Activated CD4-positive, alpha-beta T cell treated with anti-CD3 and anti-CD28 coated beads, Interleukin-2, Interleukin-4, amounts not matched to agents 100 ng/mL and 50 ng/mL, durations not matched to agents 16 hours and 8 hours (primary cell): ENCODE measurements at places on chromosomes 5 and 9.

DNA sequence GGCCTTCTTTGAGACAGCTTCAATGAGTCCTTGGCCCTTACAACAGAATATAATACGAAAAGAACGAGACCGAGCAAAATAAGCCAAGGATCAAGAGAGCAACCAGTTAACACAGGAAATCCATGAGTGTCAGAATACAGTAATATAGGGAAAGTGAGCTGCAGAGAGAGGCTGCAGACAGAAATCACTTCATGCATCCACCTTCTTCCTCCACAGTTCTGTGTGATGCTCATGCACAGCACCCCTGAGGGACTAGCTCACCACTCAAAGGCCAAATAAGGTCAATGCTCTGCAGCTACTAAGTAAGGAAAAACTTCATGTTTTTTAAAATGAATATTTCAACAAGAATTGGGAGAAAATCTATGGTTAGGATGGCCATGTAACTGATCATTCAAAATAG is 257.1 kb downstream of the MCTP1 start:
- peak; percentile 28 for DNase-seq

- no peak for DNase-seq
These were observed 38.4 kb upstream of the CLPTM1L start for GRCh38 chr5:1383344-1383743.

DNA sequence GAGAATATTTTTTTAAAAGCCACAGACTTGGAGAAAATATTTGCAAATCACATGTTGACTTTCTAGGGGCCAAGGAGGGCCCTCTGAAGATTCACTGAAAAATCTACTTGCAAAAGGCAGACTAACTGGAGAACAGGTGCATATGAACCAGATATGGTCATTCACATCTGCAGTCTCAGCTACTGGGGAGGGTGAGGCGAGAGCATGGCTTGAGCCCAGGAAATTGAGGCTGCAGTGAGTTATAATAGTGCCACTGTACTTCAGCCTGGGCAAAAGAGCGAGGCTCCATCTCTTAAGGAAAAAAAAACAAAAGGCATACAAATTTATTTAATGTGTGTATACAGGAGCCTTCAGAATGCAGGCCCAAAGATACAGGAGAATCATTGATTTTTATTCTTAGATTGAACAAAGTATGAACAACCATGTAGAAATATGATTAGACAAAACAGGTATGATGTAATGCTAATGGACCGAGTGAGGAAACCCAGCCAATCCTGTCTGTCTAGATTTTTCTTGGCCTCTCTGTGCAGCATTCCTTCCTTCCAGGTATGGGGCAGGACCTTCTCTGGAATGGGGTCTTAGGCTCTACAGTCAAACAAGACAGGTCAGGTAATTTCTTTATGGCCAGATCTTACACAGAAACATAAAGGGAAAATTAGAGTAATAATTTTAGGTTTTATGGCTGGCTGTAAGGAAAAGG is 15.3 kb upstream of the SLC27A6 start:
- DNase-seq: no peak

DNA sequence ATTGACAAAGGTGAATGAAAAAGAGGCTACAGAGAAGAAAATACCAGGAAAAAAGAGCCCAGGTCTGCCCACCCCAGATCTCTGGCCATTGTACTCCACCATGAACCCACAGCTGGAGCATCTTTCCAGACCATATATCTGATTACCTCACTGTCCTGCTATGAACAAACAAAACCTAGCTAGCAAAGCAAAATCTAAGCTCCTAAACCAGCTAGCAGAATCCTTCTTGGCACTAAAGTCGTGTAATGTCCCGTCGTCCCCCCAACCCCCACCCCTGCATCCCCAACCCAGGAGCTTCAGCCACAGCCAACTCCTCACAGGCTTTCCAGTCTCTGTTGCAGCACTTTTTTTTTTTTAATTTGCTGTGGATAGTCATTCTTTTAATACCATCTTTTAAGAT is 2.5 kb downstream of the C1QTNF3 start:
- DNase-seq: no peak

DNA sequence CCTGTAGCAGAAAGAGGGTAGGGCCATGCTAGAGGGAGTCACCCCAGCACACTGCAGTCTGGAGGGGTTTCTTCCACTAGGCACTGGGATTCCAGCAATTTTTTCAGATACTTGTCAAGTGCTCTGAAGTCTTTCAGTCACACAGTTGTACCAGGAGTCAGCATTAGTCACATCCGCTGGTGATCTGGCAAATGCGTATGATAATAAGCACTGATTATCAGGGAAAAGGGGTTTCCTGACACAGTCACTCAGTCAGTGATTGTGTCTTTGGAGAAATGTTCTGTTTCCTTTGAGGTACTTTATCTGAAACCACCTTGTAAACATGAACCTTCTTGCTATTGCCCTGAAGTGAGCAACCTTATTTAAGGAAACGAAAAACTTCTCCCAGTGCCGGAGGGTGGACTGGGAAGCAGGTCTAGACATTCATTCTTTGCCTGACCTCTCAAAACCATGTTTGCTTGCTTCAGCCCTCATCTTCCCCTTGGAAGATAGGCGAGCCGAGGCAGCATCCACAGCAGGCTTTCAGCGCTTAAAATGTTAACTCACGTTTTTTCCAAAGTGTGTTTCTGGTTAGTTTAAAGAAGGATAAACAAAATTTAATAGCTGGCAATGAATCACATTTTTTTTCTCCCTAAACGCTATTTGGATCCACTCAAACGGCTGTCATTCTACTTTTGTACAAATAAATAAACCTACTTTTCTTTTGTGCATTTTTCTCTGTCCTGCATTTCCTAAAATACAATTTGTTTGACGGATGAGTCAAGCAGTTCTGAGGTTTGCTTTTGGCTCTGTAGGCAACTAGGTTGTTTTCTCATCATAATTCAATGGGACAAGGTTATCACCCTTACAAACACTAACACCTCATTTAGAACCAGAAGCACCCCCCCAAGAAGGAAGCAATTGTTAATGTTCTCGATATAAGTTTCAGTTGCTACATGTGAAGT is 77.7 kb downstream of the FOXD1 start:
- DNase-seq: no peak

- peak; percentile 89 for DNase-seq
These were observed 5.3 kb downstream of the RALGDS start for GRCh38 chr9:133115604-133116345.

DNA sequence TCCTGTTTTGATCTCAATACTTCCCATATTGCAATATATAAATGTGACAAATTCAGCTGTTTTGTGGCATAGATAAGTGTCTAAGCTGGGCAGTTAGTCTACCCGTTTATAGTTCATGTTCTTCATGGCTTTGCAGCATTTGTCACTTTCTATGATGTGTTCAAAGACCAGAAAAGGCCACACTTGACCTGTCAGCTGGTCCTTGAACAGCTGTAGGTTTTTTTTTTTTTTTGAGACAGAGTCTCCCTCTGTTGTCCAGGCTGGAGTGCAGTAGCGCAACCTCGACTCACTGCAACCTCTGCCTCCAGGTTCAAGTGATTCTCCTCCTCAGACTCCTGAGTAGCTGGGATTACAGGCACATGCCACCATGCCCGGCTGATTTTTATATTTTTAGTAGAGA is 28.4 kb downstream of the CMBL start:
- no peak for DNase-seq

GRCh38 chr9:677461-678097 is 163.9 kb upstream of the DMRT1 start:
- peak; percentile 11 for DNase-seq

GRCh38 chr5:84642795-84643194 is 258.1 kb upstream of the EDIL3 start:
- no peak for DNase-seq

DNA sequence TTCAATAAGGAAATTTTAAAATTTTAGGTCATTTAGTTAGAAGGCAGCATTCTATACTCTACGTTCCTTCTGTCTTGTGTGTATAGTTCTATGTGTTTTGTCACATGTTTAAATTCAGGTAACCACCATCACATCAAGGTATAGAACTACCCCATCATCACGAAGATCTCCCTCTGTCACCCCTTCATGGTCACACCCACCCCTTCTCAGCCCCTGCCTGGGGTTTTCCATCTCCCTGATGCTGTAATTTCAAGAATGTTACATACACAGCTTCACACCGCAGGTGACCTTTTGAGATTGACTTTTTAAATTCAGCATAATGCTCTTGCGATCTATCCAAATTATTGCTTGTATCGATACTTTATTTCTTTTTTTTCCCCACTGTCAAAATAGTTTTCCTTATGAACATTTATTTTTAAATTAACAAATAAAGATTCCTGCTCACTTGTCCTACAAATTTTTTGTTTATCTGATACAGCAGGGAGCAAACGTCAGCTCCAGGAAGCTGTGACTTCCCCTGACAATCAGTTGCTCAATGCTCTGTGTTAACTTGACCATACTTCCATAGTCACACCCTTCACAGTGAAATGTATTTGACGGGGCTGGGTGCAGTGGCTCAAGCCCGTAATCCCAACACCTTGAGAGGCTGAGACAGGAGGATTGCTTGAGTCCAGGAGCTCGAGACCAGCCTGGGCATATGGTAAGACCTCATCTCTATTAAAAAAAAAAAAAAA is 10.2 kb downstream of the BTNL8 start:
- no peak for DNase-seq

DNA sequence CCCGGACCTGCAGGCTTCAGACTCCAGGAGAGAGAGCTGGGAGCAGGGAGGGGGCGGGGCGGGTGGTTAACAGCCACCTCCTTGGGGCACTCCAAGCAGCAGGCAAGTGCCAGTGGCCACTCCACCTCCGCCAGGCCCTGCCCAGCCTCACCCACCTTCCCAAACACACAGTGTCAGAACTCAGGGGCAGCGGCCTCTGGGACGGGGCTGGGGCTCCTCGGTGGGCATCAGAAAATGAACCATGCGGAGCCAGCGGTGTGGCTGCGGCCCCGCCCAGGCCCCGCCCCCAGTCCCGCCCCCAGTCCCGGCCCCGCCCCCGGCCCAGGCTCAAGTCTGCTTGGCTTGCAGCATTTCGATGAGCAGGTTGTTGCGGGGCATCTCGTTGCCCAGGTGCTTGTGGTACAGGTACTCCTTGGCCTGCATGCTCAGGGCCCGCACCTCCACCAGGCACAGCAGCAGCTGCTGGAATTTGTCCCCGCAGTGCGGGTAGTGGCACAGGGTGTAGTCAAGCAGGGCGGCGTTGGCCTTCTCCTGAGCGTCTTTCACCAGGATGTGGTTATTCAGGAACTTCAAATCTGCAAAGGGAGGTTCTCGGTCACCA is 24.7 kb downstream of the NR5A1 start:
- DNase-seq: no peak

GRCh38 chr5:156991714-156992113 is 28.7 kb upstream of the TIMD4 start:
- no peak for DNase-seq
